ENCODE measurements at places on chromosomes 7 and 10. TPM values are rescaled to one million over a fixed set of nuclear protein-coding genes. Genes with fewer than 3 reads are reported as not detected.

- no peaks in the 10 kb centered on the region for H3K27me3 ChIP-seq
- H3K36me3 ChIP-seq: no peaks in the 10 kb centered on the region
- no peak overlapping the region for H3K4me3 ChIP-seq
- no peak overlapping the region for H3K27ac ChIP-seq
These were observed 744.7 kb upstream of the GALNT17 start for GRCh38 chr7:70387217-70387616.

The MSS51 gene
- 0.43 TPM for polyA plus RNA-seq

The TSC22D4 gene
- polyA plus RNA-seq: 15.9 TPM

DNA sequence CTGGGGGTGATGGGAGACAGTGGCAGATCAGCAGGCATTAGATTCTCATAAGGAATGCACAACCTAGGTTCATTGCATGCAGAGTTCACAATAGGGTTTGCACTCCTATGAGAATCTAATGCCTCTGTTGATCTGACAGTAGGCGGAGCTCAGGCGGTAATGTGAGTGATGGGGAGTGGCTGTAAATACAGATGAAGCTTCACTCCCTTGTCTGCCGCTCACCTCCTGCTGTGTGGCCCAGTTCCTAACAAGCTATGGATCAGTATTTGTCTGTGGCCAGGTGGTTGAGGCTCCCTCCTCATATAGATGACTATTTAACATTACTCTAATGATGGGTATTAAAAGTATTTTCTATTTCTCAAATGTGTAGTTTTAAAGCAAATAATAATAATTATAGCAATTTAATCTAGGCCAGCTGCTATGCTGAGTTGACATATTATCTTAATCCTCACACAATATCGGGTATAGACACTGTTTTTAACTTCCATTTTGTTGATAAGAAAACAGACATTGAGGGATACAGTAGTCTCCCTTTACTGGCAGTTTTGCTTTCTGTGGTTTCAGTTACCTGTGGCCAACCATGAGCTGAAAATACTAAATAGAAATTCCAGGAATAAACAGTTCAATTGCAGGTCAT is 39.9 kb downstream of the KIF20B start:
- H3K36me3 ChIP-seq: no peaks in the 10 kb centered on the region
- H3K27me3 ChIP-seq: no peaks in the 10 kb centered on the region
- DNase-seq: no peak
- H3K4me1 ChIP-seq: no peaks in the 10 kb centered on the region
- H3K4me3 ChIP-seq: no peak overlapping the region

DNA sequence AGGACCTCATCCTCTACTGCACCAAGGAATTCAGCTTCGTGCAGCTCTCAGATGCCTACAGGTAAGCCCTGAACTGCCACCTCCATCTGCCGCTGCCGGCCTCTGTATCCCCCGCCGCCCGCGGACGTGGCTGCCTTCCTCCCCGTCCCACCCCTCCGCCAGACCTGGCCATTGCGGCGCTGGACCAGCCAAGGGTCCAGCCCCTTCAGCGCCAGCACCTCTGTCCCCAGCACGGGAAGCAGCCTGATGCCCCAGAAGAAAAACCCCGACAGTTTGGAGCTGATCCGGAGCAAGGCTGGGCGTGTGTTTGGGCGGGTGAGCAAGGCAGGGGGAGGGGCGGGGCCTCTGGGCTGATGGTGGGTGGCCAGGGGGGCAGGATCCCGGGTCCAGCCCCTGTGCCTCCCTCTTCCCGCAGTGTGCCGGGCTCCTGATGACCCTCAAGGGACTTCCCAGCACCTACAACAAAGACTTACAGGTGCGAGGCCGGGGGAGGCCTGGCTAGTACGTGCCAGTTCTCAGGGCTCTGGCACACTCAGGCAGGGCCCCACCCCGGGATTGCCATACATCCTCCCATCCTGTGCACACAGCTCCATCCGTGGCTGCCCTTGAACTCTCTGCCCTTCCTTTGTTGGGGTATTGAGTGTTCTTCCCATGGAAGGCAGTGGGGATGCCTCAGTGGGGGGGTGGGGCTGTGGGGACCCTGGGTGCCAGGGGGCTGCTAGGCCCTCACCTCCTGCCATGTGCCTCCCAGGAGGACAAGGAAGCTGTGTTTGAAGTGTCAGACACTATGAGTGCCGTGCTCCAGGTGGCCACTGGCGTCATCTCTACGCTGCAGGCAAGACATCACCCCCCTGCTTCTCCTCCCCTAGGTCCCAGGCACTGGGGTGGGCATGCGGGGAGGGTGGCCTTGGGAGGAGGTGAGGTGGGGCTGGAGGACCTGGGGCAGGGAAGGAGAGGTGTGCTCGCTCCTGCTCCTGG is 13.5 kb downstream of the ASL start:
- H3K27me3 ChIP-seq: no peaks in the 10 kb centered on the region
- peaks cover 24% of the 10 kb centered on the region for H3K36me3 ChIP-seq
- no peak for DNase-seq
- no peak overlapping the region for H3K4me3 ChIP-seq
- no peaks in the 10 kb centered on the region for H3K4me1 ChIP-seq

The LBX1 gene
- not detected for polyA plus RNA-seq
